ENCODE measurements at places on chromosomes 7 and 10.

DNA sequence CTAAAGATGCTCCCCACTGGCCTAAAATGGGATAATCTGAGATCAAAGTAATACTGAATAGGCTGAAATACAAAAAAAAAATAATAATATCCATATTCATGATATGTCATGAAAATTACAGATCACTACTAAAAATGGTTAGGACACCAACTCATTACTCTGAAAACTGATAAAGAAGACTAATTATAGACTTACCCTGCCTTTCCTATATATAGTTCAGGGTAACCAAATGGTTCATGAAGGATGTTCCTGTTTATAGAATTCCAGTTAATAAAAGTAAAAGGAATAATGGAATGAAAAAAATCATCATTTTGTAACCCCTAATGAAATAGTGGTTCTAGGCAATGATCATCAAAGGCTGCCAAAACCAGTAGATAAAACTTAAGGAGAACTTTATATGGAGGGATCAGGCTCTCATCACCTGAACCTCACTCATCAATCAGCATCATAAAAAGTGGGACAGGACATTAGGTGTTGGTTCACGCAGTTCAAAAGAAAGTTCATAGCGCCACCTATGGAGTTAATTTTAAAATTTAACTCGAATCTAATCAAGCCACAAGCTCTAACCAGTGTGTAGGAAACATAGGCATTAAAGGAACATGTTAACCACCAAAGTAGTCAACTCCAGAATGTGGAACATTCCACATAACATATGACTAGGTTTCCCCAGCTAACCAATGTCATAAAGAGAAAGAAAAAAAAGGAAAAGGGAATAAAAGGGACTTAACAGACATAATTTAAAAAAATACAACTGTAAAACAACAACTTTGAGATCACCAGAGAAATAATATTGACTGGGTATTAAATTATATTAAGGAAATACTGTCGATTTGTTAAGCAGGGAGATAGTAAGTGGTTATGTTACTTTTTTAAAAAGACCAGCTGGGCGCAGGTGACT lies 35.7 kb downstream of the P4HA1 start:
- no peaks in the 10 kb centered on the region for H3K36me3 ChIP-seq
- H3K4me3 ChIP-seq, result no peak overlapping the region
- H3K27ac ChIP-seq, result no peak overlapping the region
- no peaks in the 10 kb centered on the region for H3K4me1 ChIP-seq

DNA sequence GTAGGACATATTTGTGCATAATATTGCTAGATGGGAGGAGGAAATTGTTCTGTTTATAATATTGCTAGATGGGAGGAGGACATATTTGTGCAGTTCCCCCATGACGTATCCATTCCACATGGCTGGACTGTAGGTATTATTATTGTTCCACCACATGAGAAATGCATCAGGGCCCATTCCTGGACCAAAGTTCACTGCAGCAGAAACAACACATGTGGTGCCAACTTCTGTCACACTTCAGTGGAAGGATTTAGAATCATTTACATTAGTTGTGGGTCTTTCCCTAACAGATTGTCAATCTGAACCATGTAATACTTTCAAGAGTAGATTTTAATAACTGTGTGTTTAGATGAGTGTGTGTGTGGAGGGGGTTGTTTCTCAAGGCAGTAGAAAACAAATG lies 32.7 kb upstream of the MACC1 start:
- no peaks in the 10 kb centered on the region for H3K4me1 ChIP-seq
- no peak for DNase-seq
- no peak overlapping the region for H3K4me3 ChIP-seq
- no peaks in the 10 kb centered on the region for H3K27me3 ChIP-seq
- H3K27ac ChIP-seq, result no peak overlapping the region
- no peaks in the 10 kb centered on the region for H3K36me3 ChIP-seq

- H3K27ac ChIP-seq, result no peak overlapping the region
- H3K4me3 ChIP-seq, result no peak overlapping the region
- DNase-seq, result no peak
- H3K27me3 ChIP-seq, result no peaks in the 10 kb centered on the region
Observed at GRCh38 chr10:87700031-87700796, 40.5 kb downstream of the PAPSS2 start.

DNA sequence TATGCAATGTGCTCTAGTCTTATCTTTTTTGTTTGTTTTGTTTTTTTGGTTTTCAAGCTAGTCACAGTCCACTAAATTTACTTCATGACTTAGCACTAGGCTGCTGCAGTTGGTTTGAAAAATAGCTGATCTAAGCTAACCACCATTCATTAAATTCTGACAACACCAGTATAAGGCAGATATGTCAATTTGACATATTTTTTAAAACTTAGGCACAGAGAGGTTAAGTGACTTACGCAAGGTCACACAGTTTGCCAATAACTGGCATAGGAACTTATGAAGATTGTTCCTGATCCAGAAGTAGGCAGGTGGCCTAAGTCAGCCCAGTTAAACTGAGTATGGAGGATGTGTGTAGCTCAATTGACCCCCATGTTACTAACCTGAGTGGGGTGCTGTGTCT lies 377.3 kb upstream of the NFE2L3 start:
- peaks cover 7% of the 10 kb centered on the region for H3K36me3 ChIP-seq
- DNase-seq, result no peak
- peaks cover 12% of the 10 kb centered on the region for H3K27me3 ChIP-seq
- no peak overlapping the region for H3K4me3 ChIP-seq
- no peak overlapping the region for H3K27ac ChIP-seq

GRCh38 chr7:26166684-26167266 lies 14.8 kb downstream of the NFE2L3 start:
- H3K4me1 ChIP-seq, result no peaks in the 10 kb centered on the region
- H3K36me3 ChIP-seq, result no peaks in the 10 kb centered on the region
- H3K27ac ChIP-seq, result no peak overlapping the region
- H3K27me3 ChIP-seq, result no peaks in the 10 kb centered on the region
- DNase-seq, result no peak

GRCh38 chr10:69327463-69328379 lies 49.4 kb downstream of the HK1 start:
- H3K27ac ChIP-seq, result peak overlapping the region; percentile 85
- H3K4me3 ChIP-seq, result peak overlapping the region; percentile 28
- no peak for DNase-seq
- peaks cover 6% of the 10 kb centered on the region for H3K36me3 ChIP-seq
- H3K4me1 ChIP-seq, result peaks cover 54% of the 10 kb centered on the region
- peaks cover 4% of the 10 kb centered on the region for H3K27me3 ChIP-seq

DNA sequence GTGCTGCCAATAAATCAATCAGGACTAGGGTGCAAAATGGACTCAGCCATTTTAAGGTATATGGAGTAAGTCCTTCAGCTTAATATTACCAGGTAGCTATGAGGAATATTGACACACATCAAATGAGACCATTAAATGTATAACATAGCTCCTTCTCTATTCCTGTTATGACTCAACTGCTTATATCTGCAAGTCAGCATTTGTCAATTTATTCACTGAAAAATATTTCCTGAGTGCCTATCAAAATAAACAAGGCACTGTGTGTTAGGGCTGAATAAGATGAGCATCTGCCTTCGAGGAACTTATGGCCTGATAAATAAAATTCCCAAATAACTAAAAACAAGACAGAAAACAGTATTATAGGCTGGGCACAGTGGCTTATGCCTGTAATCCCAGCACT lies 113.8 kb downstream of the CDK6 start:
- no peak overlapping the region for H3K27ac ChIP-seq
- H3K4me1 ChIP-seq, result peaks cover 25% of the 10 kb centered on the region
- no peak overlapping the region for H3K4me3 ChIP-seq
- H3K36me3 ChIP-seq, result no peaks in the 10 kb centered on the region

- H3K4me3 ChIP-seq, result peak overlapping the region; percentile 35
- H3K4me1 ChIP-seq, result peaks cover 54% of the 10 kb centered on the region
- peak overlapping the region; percentile 100 for H3K27ac ChIP-seq
- H3K36me3 ChIP-seq, result no peaks in the 10 kb centered on the region
Observed at GRCh38 chr7:148589640-148590039, 926 bp upstream of the C7orf33 start.

DNA sequence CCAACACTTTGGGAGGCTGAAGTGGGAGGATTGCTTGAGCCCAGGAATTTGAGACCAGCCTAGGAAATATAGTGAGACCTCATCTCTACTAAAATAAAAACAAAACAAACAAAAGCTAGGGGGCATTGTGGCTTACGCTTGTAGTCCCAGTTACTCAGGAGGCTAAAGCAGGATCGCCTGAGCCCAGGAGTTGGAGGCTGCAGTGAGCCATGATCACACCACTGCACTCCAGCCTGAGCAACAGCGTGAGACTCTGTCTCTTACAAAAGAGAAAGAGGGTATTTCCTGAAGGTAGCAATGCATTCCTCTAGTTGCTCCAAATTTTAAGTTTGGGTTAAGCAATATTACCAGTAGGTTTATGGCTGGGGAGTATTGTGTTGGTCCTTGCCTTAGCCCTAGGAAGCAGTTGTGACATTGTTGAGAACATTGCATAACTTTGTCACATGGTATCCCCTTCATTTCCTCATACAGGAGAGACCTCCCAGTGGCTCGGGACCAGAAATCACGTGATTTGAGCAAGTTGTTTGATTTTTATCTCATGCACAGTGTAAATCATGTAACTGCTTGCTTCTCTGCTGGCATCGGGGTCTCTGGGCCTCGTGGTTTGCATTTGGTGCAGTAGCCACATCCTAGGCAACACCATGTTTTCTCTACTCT lies 23.3 kb upstream of the SMARCD3 start:
- no peaks in the 10 kb centered on the region for H3K4me1 ChIP-seq
- H3K27ac ChIP-seq, result no peak overlapping the region
- H3K4me3 ChIP-seq, result no peak overlapping the region
- DNase-seq, result no peak
- peaks cover 5% of the 10 kb centered on the region for H3K27me3 ChIP-seq

DNA sequence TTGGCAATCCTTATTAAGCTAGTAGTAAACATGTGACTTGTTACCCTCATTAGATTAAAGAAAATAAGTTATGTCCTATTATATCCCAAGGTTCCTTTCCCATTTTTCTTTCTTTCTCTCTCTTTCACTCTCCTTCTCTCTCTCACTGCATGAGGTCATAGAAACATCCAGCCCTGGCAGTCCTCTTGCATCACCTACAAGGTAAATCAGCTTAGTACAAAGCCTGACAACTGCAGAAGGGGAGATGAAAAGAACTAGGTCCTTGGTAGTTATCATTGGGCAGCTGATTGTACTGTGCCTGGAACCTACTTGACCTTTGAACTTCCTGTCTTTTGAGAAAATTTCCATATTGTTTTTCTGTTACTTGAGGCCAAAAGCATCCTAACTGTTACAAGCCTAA lies 307.9 kb upstream of the SP8 start:
- H3K36me3 ChIP-seq, result no peaks in the 10 kb centered on the region
- no peak for DNase-seq
- no peaks in the 10 kb centered on the region for H3K27me3 ChIP-seq
- no peak overlapping the region for H3K4me3 ChIP-seq
- H3K4me1 ChIP-seq, result peaks cover 2% of the 10 kb centered on the region

GRCh38 chr7:38728145-38728544 lies 97.0 kb upstream of the AMPH start:
- no peaks in the 10 kb centered on the region for H3K27me3 ChIP-seq
- H3K4me1 ChIP-seq, result no peaks in the 10 kb centered on the region
